Activated CD8-positive, alpha-beta T cell treated with anti-CD3 and anti-CD28 coated beads, Interleukin-2, amount 10 ng/mL, durations not matched to agents 7 days and 5 days (primary cell): ENCODE measurements at places on chromosomes 4 and X. TPM values are rescaled to one million over a fixed set of nuclear protein-coding genes. Genes with fewer than 3 reads are reported as not detected.

- DNase-seq = no peak
Observed at GRCh38 chrX:132367984-132368383, 120.9 kb downstream of the MBNL3 start.

The MCF2 gene
- 0.55 TPM for total RNA-seq

- no peak for DNase-seq
Observed at GRCh38 chr4:17168571-17168970, 270.1 kb upstream of the LDB2 start.

- no peak for DNase-seq
Observed at GRCh38 chr4:137387924-137388323, 144.4 kb downstream of the PCDH18 start.

The PIGA gene
- 20.9 TPM for total RNA-seq

GRCh38 chr4:141346144-141346543, 125.4 kb downstream of the ZNF330 start:
- DNase-seq = no peak

DNA sequence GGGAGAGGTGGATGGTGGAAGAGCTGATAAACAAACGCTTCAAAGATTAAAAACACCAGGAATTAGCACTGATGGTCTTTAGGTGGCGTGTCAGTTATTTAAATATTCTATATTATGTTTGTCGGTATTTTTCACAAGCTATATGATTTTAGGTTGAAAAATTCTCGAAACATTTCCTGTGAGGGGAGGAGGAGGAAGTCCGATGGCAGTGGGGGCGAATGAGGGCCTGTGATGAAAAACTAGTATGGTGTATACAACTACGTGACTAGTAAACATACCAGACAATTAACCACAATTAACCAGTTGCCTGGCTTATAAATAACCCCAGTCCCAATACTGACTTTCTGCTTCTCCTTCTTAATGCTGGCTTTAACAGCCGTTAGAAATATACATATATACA, 595 bp upstream of the NAP1L2 start:
- no peak for DNase-seq

- no peak for DNase-seq
Observed at GRCh38 chr4:42172921-42173320, 20.5 kb upstream of the BEND4 start.

GRCh38 chr4:176642472-176642871, 150.2 kb downstream of the VEGFC start:
- no peak for DNase-seq

DNA sequence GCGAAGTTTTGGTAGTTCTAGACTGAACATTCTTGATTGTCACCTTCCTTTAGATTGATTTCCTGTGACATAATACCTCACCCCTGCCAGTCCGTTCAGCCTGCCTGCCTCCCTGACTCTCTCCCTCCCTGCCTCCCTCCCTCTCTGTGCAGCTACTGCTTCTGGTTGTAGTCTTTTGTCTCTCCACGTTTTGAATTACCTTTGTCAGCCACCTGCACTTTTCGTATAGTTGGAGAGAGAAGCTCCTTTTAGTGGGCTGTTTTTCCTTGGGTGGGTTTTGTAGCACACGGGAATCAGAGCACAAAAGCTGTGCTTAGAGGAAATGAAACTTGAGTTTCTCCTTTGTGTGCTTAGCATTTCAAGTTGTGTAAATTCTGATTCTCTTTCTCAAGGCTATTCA, 32.6 kb upstream of the MSMO1 start:
- peak; percentile 62 for DNase-seq

- DNase-seq = no peak
Observed at GRCh38 chrX:130896802-130897501, 6.1 kb downstream of the ENOX2 start.

DNA sequence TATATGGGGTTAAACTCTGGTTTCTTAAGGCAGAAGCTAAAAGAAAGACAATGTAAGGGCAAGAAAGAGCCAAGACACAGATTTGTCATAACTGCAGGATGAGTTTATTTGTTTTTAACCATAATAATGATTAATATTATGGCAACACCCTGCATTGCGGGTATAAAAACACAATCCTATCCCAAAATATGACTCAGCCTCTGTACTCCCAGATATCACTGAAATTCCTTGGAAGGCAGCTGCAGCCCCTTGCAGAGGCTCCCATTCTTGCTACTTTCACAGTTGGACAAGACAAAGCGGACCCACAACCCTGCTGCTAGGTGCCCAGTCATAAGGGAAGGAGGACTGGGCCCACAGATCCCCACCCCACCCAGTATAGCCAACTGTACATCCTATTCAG, 20.4 kb upstream of the FGF16 start:
- DNase-seq = no peak

- peak; percentile 42 for DNase-seq
Observed at GRCh38 chr4:2843941-2844584, 419 bp downstream of the ADD1 start.

The PLP1 gene
- total RNA-seq = not detected

- no peak for DNase-seq
Observed at GRCh38 chrX:7019555-7019954, 128.0 kb upstream of the STS start.
